ENCODE measurements at places on chromosomes 11 and 22.

- DNase-seq, result no peak
Measured at GRCh38 chr22:33110562-33111163, 52.5 kb upstream of the SYN3 start.

- DNase-seq, result no peak
Measured at GRCh38 chr11:92268546-92268945, 43.9 kb downstream of the FAT3 start.

DNA sequence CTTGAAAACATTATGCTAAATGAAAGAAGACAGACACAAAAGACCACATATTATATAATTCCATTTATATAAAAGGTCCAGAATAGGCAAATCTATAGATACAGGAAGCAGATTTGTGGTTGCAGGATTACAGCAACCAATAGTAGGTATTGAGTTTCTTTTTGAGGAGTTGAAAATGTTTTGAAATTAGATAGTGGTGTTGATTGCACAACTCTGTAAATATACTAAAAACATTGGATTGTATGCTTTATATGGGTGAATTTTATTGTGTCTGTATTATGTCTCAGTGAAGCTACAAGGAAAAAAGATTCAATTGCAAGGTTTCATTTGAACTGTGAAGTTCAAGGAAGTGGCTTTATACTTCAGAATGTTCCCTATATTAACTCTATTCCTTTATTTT, 3.0 kb upstream of the RRAS2 start:
- DNase-seq, result no peak

- no peak for DNase-seq
Measured at GRCh38 chr11:133530501-133530835, 1.8 kb downstream of the OPCML start.

GRCh38 chr11:64675450-64676260, 47.3 kb downstream of the NRXN2 start:
- no peak for DNase-seq

GRCh38 chr11:43072096-43072495, 239.7 kb upstream of the API5 start:
- DNase-seq, result no peak

DNA sequence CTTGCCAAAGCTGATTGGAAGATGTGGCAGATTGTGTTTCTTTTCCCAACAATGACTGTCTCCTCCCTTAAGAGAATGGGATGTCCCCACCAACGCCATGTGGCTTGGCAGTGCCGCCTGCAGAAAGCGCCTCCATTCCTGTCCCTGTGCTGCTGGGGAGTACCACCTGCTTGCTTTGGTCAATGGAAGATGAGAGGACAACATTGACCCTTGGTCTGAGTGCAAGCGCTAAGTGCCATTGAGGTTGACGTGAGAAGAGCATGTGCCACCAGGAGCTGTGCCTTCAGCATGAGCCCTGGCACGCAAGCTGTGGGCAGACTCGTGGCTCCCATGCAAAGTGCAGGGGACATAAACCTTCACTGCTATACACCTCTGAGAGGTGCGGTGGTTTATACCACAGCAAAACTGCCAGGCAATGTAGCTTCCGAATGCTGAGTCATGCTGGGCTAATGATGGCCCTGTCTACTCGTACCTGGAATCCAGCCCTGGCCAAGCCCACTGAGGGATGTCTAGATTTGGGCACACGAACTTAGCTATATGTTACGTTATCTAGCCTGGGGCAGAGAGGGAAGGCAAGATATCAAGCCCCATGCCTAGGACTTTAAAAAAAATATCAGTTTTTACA, 41.9 kb downstream of the MYEOV start:
- DNase-seq, result no peak

DNA sequence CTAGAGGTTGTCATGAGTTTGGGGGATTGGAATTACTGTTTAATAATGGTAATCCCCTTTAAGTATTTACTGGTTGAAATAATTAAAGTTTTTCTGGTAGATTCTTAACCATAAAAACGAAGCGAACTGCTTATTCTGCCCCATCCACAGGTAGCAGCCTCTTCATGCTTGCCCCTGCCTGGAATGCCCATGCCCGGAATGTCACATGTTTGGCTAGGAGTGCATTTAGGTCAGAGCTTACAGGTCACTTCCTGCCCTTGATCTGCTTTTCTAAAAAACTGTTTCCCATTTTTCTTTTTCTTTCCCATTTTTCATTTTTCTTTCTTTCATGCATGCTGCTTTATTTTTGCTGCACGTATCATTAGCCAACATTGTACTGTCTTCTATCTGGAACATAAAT, 69.1 kb downstream of the YAP1 start:
- DNase-seq, result no peak

DNA sequence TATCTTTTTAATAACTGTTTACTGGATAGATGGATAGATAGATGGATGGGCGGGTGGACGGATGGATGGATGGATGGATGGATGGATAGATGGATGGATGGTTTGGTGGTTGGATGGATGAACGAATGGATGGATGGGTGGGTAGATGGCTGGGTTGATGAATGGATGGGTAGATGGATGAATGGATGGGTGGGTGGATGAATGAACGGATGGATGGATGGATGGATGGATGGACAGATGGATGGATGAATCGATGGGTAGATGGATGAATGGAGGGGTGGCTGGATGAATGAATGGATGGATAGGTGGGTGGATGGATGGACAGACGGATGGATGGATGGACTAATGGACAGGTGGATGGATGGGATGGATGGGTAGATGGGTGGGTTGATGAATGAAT, 13.8 kb upstream of the SLC22A12 start:
- no peak for DNase-seq

- no peak for DNase-seq
Measured at GRCh38 chr11:94017446-94017845, 3.7 kb upstream of the HEPHL1 start.

GRCh38 chr22:22813126-22814075, 74.2 kb upstream of the IGLL5 start:
- DNase-seq, result no peak

- peak; percentile 44 for DNase-seq
Measured at GRCh38 chr11:13446444-13446843, 16.6 kb downstream of the BTBD10 start.

GRCh38 chr11:21066030-21066429, 396.6 kb downstream of the NELL1 start:
- DNase-seq, result no peak

DNA sequence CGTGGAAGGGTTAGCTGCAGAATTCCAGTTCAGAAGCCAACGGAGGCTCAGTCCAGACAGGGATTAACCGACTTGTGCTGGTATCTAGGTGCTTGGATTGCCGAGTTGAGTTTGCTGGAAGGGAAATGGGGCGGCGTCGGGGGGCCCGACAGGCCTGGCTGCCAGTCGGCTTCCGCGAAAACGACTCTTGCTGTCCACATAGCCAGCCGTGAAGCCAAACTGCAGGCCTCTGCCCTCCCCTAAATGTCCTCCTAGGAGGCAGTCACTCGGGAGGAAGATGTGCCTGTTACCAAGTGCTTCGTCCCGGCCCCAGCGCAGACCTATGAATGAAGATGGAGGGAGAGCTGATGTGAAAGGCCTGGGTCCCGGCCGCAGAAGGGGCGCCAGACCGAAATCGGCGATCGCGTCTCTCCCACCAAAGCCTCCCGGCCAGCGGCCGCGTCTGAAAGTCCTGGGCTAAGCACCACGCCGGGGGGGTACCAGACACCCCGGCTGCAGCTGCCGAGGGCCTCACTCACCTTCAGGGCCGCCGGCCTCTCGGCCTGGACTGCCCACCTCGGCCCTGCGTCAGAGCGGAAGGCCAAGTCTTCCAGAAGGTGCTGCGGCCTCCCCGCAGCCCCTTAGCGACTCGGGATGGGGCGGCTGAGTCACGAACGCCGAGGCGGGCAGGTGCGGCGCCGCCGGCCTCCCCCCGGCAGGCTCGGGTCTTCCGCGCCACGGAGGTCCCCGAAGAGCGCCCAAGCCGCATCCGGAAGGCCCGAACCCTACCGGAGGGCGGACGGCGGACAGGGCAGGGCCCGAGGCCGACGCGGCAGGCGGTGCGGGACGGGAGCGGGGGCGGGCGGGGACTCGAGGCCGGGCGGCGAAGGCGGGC, 7.5 kb downstream of the DPAGT1 start:
- DNase-seq, result peak; percentile 25

- DNase-seq, result no peak
Measured at GRCh38 chr11:1643146-1643690, 13.6 kb downstream of the KRTAP5-5 start.

GRCh38 chr11:37442576-37442975, 844.5 kb upstream of the RAG2 start:
- no peak for DNase-seq

DNA sequence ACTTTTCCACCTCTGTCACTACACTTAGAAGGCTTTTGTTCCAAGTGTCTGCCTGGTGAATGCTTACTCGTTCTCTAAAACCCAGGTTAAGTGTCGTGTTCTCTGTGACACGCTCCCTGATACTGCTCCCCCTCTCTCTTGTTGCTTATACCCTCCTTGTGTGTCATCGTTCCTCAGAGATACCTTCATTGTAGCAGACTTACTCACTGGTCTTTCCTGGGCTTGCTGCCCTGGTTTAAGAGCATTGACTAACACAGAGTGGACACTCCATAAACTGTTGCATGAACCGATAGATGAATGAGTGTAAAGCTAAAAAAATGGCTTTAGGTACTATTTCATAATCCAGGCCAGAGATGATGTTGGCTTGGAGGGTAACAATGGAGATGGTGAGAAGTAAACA, 171.3 kb downstream of the GRIK4 start:
- DNase-seq, result no peak

DNA sequence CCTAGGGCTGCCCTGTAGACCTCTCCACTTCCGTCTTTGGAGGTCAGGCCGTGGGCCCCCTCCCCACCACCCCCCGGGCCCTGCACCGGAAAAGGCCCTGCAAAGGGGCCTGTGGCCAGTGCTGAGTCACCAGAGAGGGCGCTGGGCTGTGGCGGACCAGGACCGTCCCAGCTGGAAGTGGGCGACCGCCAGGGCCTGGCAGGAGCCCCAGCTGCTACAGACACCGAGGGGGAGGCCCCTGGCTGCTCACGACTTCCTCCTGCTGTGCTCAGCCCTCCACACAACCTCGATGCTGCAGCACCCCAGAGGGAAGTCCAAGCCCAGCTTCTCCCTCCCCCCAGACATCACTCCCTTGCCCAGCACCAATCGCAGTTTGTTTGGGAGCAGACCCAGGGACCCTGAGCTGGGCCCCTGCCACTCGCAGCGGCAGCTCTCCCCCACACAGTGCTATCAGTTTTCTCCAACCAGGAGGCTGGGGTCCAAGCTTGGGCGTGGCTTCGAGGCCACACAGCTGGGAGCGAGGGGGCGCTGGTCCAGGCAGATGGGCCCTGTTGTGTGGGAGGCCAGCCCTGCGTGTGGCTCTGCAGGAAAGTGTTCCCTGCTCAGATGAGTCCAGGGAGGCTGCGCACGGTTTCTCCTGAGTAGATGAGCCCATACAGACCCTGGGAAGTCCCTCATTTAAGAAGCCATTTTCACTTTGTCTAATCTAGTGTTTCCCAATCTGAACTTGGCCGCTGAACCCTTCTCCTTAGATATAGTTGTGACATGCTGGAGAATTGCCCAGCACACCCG, 5.6 kb upstream of the SH3BP1 start:
- DNase-seq, result no peak

- no peak for DNase-seq
Measured at GRCh38 chr11:36030731-36031281, 86.9 kb downstream of the LDLRAD3 start.

DNA sequence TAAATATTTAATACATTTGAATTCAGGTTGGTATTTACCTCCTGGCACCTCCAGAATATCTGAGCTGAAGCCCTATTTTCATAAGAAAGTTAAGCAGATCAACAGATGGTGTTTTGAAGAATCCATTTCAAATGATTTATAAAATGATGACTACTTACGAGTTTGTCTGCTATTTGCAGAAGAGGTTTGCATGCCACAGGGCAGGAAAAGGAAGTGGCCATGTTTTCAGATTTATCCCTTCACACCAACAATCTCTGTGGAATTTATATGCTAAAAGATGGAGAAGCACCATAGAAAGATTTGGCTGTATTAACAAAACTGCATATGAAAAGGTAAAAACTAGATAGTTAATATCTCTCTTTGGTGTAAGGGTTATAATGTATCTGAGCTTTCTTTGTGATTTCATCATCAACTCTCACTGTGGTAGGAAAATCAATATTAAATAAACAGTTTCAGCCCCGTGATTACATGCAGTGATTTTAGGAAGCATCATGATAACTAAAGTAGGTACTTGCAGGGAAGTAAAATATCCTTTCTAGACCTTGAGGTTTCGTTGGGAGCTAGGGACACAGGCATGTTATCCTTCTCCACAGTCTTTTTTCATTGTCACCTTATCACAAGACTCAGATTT, 2.6 kb downstream of the BMAL1 start:
- no peak for DNase-seq

GRCh38 chr11:59171508-59172322, at the start of gene DTX4:
Gene DTX4, plus strand, starts transcription at chr11:59172132. Its CDS starts 464 bp downstream, at chr11:59172596.
- peak; percentile 80 for DNase-seq

- no peak for DNase-seq
Measured at GRCh38 chr11:114059278-114059983, at the start of gene ZBTB16. Gene ZBTB16, plus strand, starts transcription at chr11:114059711. Its CDS starts 3,590 bp downstream, at chr11:114063301.

DNA sequence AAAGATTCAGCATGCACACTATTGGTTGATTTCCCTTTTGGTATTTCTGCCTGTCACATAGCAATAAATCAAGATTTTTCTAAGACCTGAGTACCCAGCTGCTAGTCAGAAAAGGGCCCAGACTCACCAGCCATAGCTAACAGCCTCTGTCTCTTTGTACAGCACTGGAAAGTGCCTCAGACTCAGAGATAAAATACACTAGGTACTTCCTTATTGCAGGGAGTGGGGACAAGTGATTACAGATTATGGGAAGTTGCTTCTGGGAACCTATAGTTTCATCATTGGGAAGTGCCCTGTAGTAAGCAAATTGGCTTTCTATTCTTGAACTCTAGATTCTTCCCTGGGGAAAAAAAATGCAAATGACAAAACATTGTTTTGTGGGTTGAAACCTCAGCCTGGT, at the start of gene CASP5:
Gene CASP5, minus strand, starts transcription at position 166 of the 400 bp plus-strand sequence. Its CDS starts 32 bp downstream, at position 134.
- no peak for DNase-seq

Measured in PC-9 (cell line).